ENCODE measurements at places on chromosomes 7 and 10.

- DNase-seq = no peak
Measured at GRCh38 chr10:45408421-45409319, 34.7 kb downstream of the ALOX5 start.

GRCh38 chr10:126911301-126911700 lies 6.1 kb downstream of the DOCK1 start:
- DNase-seq = no peak

DNA sequence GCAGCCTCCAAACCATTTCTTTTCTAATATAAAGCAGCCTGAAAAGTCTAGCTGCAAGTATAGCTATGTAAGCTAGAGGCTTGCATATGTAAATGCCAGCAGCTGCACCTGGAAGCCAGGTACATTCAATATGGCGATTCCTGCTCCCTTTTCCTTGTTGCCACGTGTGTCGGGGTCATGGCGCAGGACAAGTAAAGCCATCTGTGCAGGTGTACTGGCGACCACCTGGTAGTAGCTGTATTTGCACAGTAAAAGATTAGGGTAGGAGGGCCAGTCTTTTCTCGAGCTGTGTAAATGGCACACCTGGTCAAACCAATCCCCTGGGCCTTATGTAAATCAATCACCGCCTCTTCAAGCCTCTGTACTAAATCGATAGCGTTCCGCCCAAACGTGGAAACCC lies 484.5 kb downstream of the MAGI2 start:
- no peak for DNase-seq

- DNase-seq = no peak
Measured at GRCh38 chr10:77037735-77038403, 599.7 kb downstream of the KCNMA1 start.

DNA sequence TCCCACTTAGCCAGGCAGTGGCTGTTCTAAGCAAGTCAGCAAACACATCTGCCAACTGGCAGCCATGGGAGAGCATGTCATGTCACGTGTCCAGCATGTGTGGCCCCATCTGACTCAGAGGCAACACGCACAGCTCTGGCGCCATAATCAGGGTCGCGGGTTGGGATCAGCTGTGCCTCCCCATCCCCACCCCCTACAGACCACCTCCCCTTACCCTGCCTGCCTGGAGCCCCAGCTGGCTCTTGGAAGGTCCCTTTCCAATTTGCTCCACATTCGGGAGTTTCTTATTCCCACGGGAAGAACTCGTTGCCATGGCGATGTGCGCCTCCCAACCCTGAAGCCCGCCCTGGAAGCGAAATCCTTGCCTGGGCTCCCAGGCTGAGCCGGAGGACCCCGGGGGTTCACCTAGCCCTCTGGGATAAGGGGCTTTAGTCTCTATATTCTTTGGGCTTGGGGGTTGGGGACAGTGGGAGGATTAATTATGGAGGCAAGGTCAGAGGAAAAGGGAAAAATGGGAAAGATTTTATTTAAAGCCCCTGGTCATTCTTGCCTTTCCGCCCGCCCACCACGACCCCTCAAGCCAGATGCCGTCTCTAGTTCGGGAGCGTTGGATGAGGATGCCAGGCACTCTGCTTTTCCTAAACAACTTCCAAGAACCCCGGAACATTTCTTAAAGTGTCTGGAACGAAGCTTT lies 283.7 kb downstream of the ZEB1 start:
- no peak for DNase-seq

DNA sequence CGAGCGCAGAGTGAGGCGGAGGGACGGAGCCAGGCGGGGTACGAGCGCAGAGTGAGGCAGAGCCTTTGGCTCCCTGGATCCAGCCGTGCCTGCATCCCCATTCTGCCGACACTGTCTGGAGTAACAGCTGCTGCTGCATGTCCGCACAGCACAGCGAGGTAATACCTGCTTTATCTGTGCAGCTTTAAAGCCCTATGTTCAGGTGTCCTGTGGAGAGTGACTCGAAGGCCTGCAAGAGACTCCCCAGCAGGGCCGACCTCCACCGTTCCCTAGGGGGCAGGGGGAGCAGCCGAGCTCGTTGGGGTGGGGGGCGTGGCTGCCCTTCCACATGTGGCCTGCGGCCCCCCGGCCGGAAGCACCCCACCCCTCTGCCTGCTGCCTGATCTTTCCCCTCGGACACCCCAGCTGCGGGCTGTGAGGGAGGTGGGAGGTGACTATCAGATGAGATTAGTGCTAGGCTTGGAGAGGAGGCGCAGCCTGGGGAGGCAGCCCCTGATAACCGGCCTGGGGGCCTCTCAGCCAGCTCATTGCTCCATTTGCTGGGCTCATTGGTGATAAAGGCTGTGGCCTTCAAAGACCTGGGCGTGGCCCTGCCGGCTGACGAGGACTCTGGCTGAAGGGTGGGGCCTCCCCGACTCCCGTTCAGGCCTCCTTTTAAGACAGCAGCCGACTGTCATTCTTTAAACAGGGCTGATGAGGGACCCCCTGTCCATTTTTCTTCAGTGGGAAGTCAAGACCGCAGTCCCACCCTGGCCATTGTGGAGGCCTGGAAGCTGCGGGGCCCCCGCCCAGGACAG lies 8.0 kb downstream of the VENTX start:
- DNase-seq = no peak

GRCh38 chr10:71125749-71126107 lies 86.6 kb upstream of the UNC5B start:
- no peak for DNase-seq

GRCh38 chr7:70696201-70696754 lies 435.7 kb upstream of the GALNT17 start:
- DNase-seq = no peak

- DNase-seq = no peak
Measured at GRCh38 chr7:123208793-123209192, 9.0 kb upstream of the SLC13A1 start.

DNA sequence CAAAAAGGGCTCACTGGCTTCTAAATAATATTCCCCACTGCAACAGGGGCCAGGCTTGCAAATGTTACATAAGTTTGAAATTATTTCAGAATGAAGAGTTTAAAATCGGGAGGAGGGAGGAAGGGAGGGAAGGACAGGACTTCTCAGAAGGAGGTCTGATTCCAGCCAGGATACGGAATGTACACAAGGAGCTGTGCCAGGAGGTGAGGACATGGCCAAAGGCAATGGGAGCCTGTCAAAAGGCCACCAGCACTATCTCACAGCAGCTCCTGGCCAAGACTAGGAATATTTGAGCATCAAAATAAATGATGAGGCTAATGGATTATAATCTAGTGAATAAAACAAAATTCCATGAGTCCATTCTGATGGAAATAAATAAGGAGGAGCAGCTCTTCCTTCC lies 18.6 kb upstream of the DRGX start:
- DNase-seq = no peak

DNA sequence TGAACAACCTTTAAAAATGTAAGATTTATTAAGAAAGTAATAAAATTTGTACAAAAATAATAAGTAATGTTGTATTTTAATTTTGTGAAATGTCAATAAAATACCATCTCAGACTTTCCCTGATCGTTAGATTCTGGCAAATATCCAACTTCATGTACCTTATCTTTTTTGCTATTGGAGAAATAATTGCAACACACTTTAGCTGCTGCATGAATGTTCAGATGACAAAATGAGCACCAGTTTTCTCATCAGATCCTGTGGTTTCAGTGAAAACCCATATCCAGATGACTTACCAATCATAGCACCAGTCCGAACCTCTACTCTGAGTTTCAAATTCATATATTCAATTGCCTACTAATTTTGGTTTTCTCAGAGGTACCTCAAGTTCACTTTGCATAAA lies 69.9 kb downstream of the CASD1 start:
- no peak for DNase-seq

- DNase-seq = no peak
Measured at GRCh38 chr10:71575451-71575850, 144.1 kb downstream of the C10orf105 start.

GRCh38 chr7:37290731-37291130 lies 157.9 kb downstream of the ELMO1 start:
- no peak for DNase-seq
